ENCODE measurements at places on chromosomes 3 and 15.

- DNase-seq, result no peak
These were observed 46.7 kb upstream of the PLAAT1 start for GRCh38 chr3:193194371-193194770.

DNA sequence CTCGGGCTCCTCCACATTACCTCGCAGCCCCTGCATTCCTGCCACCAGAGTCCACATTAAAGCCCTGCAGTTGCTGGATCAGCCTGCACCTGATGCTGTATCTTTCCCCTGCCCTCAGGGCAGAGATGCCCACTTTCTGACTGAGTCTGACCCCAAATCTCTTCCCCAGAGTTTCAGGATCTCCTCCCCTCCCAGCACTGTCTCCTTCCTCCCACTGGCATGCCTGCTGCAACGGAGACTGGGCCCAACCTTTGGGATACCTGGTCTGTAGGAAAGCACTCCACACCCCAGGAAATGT lies 20.6 kb upstream of the GP9 start:
- DNase-seq, result no peak

GRCh38 chr15:57762302-57762701 lies 55.8 kb downstream of the POLR2M start:
- no peak for DNase-seq

- no peak for DNase-seq
These were observed 37.6 kb downstream of the PTPN23 start for GRCh38 chr3:47418167-47419082.

- DNase-seq, result no peak
These were observed 128.9 kb upstream of the ICE2 start for GRCh38 chr15:60607817-60608216.

DNA sequence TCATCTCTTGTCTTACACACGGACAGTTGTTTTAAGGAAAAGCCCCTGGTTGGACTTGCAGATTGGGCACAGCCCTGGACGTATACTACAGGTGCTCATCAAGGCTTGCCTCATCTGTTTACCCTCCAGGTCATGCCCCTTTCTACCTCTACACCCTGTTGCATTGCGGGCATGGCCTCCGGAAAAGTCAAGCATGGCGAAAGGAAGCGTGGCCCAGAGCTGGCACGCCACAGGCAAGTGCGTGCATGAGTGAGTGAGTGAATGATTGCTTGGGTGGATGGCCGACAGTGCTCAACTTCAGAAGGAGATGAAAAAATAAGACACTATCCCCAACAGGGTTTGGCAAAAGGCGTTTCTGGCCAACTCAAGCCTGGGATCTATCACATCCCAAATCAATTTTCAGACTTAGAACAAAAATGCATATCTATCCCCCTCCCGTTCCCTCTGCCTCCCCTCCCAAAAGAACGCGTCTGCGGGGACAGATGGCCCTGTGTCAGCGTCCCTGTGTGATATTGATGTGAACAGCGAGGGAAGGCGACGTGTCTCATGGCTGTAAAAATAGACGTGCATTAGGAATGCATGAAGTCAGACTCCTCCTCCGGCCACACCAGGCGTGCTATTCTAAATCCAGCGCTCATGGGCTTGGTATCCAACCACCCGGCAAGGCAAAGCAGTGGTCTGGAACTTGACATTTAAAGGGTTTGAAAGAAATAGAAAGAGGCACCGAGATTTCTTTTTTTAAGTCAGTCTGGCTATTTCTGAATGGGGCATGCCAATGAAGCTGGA lies 96.0 kb downstream of the RPLP1 start:
- no peak for DNase-seq

- DNase-seq, result no peak
These were observed 292.5 kb downstream of the SHQ1 start for GRCh38 chr3:72555714-72556113.

GRCh38 chr3:106943071-106943470 lies 434.2 kb upstream of the CCDC54 start:
- no peak for DNase-seq

DNA sequence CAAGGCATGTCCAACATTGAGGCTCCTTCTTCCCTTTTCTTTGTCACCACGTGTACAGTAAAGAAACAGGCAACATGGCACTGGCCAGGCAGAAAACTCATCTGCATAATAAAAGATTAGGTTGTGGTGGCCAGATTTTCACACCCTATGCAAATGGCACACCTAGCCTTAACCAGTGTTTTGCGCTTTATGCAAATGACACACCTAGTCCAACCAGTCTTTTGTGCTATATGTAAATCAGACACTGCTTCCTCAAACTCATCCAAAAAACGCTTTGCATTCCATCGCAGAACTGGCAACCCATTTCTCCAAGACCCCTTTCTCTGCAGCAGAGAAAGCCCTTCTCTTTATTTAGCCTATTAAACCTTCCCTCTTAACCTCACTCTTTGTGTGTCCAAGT lies 109.1 kb downstream of the ZNF385D start:
- DNase-seq, result no peak

DNA sequence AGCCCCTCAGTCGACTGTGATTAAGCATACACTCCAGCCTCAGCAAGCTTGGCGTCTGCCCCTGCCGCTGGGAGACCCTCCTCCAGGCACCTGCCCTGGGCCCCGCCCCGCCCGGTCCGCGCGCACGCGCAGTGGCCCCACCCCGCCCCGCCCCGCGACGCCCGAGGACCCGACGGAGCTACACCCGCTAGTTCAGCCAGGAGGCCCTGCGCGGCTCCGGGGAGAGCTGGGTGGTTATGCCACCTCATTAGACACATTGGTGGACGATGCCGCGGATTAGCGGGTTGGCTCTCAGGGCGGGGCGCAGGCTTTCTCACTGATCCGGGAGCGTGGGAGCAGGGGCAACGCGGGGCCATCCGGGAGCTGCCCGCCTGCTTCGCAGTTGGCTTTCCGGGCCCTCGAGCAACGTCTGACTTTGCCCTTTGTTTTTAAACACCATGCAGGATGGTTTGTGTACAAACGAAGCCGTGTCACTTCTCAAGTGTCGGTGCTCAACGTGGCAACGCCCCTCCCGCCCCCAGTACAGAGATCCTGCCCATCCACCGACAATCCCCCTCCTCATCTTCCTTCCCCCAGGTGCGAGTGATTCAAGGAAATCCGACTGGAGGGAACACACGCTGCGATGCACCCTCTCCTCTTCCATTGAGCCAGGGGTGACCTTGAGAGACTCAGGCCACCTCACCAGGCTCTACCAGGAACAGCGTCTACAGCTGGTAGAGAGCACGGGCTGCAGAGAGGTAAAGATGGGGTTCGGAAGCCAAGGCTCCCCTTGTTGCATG lies 109.3 kb downstream of the SHQ1 start:
- DNase-seq, result no peak

DNA sequence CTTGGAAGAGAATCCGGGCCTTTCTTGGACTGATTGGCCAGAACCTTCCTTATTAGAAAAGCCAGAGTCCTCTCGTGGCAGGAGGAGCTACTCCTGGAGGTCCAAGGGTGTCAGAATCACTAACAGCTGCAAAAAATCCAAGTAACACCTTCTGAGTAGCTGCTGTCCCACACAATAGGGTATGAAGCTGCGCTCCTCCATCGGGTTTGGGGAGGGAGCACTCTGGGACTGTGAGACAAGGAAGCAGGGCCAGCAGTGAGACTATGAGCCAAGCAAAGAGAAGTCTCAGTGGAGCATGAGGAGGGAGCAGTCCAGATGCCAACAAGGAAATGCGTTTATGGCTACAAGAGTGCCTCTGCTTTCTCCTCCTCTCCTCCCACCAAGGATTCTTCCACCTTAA lies 21.7 kb downstream of the SEMA3G start:
- no peak for DNase-seq

DNA sequence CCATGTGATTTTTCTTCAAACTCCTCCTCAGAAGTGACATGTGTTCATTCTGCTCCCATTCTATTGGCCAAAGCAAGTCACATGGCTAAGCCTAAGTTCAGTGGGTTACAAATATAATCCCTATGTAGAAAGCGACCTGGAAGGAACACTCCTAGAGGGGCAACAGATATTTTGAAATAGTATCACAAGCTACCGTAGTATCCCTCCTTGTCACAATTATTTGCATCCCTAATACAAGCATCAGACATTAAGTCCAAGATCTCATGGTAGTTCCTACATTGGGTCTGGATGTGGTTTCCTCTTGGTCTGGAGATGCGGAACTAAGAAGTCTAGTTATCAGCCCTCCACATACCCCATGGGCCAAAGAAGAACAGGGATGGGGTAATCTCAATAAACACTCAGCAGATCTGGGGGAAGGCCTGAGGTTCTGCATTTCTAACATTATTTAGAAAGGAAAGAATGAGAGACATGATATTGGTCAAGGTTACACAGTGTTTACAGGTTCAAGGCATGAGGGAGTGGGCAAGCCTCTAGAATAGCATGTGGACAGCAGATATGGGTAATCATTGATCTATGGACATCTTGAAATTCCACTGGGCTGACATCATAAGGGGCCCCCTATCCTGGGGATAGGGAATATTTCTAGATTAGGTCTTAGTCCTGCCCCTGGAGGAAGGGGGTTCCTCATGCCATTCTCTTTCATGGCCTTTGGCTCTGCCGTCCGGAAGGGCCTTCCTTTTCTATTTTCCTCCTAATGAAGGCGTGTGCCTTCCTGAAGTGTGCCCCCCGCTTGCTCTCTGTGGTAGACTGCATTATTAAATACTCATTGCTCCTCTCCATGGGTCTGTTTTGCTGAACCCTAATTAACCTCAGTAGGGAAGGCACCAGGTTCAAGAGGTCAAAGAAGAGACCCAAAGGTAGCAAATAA lies 17.8 kb upstream of the ABHD2 start:
- no peak for DNase-seq

DNA sequence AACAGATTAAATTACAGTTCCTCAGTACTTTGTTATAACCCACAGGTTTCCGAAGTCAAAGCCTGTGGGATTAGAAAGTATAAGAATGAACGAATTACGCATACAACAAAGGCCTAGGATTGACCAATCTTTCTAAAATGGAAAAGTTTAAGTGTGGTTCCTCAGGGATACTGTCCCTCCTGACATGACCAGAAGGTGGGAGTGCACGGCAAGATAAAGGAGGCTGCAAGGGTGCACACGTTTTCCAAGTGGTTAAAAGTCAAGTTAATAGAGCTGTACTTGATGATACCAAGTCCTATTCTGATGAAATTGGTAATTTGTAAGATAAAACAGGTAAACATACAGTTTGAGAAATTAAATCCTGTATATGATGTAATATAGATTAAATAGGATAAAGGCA lies 96.2 kb downstream of the ALDH1A2 start:
- DNase-seq, result no peak

DNA sequence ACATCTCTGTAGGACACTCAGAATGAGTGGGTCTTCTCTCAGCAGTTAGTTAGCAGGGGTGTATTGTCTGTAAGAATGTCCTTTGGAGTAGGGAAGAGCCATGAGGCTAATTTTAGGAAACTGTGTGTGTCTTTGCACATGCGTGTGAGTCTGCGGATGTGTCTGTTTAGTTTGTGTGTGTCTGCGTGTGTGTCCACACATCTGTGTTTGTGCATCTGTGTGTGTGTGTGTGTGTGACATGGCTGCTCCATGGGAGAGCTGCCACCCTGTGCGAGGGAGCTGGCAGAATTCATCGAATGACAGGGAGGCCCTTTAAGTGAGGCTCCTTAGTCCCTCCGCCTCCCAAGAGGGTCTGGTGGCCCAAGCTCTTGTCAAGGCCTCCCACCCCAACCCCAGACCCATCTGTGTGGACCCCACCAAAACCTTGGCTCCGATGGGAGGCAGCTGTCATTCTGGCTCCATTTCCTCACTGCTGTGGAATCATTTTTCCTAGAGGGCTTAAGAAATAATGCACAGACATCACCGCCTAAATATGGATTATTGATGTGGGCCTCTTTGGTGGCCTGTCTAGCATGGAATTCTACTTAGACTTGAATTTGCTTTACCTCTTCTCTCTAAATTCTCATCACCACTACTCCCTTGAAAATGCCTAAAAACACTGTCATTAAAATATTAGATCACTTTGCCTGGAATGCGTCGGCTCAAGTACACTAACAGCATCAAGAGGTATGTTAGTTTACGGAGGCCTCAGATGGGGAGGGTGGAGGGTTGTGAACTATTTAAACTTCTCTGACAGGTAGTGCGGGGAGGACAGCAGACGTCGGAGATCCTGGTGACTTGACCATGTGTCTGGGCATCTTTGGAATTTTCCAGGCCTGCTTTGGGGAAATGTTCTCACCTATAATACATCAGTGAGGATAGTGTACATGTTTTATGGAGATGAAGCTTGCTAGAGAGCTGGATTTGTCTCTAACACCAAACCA lies 9.4 kb downstream of the ESYT3 start:
- no peak for DNase-seq

DNA sequence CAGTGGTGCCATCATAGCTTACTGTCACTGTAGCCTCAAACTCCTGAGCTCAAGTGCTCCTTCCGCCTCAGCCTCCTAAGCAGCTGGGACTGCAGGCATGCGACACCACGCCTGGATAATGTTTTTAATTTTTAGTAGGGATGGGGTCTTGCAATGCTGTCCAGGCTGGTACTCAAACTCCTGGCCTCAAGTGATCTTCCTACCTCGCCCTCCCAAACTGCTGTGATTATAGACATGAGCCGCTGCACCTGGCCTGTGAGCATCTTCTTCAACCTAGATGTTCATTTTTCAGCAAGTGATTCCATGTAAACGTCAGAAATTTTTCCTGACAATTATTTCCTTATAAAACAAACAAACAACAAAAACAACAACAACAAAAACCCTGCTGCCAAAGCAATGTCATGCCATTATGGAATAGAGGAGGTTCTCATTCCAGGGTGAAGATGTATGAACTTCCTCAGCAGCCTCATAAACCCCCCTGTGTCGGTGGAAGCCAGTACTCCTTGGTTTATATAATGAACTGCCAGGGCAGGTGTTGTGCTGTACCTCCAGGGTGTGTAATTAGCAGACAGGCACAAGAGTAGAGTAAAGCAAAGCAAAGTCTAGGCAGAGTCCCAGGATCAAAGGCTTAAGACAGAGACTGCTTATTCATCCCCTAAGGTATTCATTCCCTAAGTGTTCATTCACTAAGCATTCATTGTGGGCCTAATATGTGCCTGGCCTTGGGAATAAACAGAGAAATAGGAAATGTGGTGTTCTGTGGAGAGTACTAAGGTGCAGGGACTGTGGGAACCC lies 44.6 kb downstream of the NR2C2 start:
- DNase-seq, result no peak

- DNase-seq, result no peak
These were observed 36.1 kb downstream of the IGF1R start for GRCh38 chr15:98684436-98684835.

DNA sequence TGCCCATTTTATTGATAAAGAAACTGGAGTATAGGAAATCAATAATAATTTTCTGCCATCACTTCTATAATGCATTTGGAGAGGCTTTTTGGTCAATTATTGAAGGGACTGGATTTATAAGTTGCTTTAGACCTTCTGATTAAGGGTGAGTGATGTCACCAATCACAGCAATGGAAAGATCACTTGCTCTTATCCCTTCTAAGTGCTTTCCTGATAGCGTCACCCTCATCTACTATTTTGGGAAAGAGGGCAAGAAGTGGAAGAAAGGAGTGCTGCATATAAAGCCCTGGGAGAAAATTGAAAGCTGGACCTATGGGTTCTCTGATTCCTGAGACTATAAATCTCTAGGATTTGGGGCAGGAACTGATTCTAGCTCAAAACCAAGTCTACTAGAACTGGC lies 771.3 kb downstream of the AGBL1 start:
- DNase-seq, result no peak

GRCh38 chr15:87498560-87498959 lies 758.0 kb downstream of the NTRK3 start:
- no peak for DNase-seq

- DNase-seq, result no peak
These were observed 74.9 kb downstream of the NBEAL2 start for GRCh38 chr3:47054412-47054811.

All from NCI-H1436 treated with DMSO at 0.1 percent for 48 hours (cell line).